ENCODE measurements at places on chromosomes 3 and 15.

DNA sequence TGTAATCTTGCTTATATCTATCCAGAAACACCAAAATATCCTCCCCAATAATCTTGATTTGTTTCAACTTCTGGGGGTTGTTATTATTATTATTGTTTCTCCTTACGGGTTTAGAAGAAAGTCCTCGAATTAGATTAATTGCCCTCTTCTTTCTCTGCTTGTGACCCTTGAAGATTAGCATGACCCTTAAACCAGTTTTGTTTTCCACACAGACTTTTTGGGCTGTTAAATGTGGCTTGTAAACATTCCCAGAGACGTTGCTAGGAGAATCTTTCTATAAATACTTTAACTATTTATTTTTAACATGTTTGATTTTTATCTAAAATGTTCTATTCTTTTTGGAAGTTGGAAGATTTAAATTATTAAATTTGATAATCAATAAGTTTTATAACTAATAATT lies 4.3 kb upstream of the SUCNR1 start:
- DNase-seq: peak; percentile 44

- no peak for DNase-seq
Observed at GRCh38 chr15:90072978-90073640, 29.2 kb downstream of the IDH2 start.

DNA sequence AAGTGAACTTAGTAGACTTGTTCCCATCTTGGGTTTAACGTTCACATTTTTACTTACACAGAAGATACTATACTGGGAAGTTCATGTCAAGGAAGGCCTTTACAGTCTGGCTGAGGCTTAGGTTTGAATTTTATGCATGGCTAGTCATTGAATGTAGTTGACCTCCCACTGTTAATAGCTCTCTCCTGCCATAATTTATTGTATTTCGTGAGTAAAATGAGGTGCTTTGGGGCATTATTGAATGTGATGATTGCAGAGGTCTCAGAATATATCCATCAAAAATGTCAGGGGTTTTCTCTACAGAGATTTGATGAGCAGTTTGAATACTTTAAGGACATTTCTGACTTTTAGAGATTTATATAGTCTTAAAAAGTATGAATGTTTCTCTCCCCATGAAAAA lies 356.6 kb upstream of the GRM7 start:
- no peak for DNase-seq

DNA sequence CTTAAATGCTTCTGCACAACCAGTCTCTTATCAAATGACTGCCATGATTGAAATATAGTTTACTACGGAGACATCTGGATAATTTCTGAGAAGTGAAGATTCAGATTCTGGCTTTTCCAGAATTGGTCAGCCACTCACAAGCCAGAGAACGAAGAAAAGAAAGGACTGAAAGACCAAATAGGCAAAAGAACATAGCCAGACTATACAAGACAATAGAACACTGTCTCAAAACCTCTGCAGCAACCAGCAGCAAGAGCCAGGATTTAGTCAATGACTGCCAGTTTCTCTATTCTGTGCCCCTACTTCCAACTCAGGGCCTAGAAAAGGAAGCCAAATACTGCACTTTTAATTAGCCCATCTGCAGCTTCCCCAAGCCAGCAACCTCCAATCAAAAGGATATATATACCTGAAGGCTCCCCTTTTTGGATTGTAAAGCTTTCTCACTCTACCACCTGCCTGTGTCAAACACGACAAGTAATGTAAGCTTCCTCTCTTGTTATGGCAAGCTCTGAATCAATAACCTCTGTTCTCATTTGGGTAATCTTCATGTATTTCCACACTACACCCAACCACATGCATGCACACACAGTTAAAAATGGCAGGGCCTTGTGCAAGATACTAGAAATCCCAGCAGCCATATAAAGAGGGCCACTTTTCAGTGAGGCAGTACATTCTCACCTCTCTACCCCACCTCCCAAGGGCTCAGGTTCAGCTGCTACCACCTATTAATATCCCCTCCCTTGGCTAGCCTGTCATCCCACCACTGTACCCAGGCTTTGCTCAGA lies 97.1 kb downstream of the ERC2 start:
- no peak for DNase-seq

GRCh38 chr15:62994975-62995681 lies 47.4 kb upstream of the TPM1 start:
- no peak for DNase-seq

DNA sequence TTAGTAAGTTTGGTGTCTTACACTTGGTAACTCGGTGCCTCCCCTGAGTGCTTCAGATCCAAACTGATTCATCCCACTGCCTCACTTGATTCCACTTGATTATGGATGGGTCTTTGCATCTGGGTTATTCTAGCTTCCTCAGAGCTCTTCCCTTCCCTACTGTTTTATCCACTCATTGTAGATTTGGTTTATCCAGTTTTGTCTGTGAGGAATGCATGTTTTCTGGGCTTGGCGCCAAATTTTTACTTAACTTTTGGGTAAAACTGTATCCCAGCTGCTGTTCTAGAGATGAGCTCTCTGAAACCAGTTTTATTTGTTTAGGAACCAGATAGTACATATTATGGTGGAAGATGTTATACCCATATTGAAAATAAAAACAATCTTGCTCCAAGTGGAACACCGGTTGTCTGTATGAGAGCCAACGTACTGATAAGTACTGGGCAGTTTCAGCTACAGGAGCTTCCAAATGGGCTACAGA lies 20.9 kb downstream of the RAD54L2 start:
- DNase-seq: peak; percentile 94

DNA sequence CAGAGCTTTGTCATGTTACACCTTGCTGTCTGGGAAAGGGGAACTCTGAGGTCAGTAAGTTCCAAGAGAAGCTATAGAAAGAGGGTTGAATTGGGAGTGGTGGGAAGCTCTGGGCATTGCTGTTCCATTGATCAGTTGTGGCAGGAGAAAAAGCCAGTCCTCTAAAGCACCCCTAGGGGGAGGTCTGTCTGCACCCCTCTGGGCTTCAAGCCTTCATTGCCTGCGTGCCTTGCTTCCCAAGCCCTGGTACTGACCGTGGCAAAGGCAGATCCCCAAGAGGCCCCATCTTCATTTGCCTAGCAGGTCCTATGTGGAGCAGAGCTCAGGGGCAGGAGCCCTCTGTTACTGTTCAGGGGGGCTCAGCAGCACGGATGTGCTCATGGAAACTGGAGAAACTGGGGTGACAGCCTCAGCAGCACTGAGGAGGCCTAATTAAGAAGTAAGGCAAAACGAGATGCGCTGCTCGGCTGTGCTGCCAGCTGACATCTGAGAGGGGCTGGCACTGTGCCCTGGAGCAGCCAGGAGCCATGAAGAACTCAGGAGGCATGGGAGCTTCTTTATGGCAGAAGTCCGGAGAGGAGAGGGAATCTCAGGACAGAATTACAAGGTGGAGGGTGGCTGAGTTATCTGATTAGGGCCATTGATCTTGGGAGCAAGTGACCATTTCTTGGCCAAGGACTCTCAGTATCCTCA lies 270.9 kb downstream of the RPLP1 start:
- peak; percentile 57 for DNase-seq

GRCh38 chr3:127817406-127817841 lies 4.9 kb downstream of the MGLL start:
- no peak for DNase-seq

DNA sequence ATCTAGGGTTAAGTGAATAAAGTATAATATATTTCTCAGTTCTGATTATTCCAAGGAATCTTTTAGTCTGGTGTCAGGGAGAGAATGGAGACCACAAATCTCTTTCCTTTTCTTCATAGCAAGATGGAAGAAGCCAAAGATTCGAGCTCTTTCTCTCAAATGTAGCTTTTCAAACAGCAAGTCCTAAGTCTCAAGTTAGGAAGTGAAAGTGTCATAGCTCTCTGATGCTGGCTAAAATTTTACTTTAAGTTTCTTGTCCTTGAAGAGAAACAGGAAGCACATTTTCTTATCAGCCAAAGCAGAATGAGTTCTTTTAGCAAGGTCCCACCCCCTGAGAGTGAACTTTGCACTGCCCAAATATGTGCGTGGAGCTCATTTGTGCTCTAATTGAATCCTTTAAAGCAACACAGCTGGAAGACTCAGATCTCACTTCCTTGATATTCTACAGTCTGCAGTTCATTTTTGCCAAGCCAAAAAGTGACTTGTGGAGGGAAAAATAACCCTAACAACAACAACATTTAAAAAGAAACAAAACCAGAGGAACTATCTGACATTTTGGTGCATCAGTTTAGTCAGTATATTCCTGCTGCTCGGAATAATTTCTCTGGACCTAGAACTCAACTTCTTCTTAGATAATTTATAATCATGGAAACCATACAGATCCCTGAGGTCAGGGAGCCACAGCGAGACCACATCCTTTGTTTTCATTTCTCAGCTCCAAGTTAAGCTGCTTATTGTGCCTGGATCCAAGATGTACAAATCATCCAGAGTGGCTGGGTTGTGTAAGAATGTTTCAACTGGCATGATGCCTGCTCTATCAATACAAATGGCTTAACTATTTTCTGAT lies 238.7 kb upstream of the P2RY1 start:
- DNase-seq: peak; percentile 85

GRCh38 chr15:80803580-80804525 lies 24.7 kb downstream of the CEMIP start:
- DNase-seq: no peak

DNA sequence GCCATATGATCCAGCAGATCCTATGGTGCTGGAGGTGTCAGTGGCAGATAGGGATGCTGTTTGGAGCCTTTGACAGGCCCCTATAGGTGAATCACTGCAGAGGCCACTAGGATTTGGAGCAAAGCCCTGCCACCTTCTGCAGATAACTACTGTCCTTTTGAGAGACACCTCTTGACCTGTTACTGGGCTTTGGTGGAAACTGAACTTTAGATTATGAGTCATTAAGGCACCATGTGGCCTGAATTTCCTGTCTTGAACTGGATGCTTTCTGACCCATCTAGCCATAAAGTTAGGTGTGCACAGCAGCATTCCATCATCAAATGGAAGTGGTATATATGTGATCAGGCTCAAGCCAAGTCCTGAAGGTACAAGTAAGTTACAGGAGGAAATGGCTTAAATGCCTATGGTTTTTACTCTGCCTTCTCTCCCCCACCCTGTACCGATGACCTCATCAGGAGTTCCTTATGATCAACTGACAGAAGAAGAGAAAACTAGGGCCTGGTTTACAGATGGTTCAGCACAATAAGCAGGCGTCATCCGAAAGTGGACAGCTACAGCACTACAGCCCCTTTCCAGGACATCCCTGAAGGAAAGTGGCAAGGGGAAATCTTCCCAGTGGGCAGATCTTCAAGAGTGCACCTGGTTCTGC lies 565.6 kb upstream of the AGTR1 start:
- DNase-seq: peak; percentile 5
